HEK293T (cell line): ENCODE measurements at places on chromosomes 16 and 17.

DNA sequence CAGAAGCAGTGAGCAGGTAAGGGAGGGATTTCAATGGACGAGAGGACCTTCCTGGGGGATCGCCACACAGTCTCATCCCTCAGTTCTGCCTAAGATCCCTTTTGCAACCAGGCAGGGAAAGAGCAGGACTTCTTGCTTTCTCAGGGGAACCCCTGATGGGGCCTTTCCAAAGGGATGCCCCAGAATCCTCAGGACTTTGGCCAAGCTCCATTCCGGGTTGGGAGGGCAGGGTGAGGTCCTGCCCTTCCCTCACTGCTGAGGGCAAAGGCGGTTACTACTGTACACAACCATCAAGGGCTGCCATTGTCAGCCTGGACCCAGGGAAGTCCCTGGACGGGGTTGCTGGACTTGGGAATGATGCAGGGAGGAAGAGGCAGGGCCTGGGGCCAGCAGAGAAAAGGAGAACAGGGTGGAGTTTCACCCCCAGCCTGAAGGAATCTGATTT, 9.7 kb downstream of the PRR29 start:
- no peak for DNase-seq

DNA sequence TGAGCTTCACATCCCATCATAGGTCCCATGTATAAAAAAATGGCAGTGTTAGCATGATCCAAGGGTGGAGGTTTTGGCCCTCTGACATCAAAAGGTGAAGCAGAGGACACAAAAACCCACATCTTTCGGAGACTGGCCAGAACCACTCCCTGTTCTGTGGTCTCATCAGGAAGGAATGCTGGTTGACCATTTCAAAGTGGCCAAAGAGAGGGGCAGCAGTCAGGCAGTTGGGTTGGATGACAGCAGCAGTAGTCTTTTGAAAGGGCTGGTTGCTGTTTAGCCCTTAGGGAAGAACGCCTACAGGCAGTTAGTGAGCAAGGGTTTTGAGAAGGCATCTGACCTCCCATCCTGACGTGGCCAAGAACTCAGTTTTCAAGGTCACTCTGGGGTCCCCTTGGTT, 40.5 kb downstream of the LCMT1 start:
- DNase-seq: no peak

DNA sequence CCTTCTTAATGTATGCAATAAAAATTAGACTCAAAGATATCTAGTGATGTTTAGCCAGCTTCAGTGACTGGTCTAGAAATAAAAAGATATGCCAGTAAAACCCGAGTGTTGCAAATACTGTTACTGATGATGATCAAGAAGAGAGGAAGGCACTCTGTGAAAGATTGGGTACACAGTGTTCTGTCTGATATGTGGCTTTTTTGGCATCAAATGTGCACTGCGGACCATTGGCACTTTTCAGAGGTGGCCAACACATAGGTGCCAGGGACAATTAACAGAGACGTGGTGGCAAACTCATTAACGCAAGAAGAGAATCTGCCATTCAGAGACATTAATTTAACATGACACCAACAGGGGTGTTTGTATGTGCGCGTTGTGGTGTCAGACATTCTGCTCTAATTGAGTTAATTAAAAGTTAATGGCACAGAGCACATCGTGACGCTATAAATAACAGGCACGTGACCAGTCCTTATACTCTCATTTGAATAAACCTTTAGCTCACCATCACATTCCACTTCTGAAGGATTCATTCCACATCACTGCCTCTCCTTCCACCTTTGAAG, 549.3 kb upstream of the HSBP1 start:
- DNase-seq: no peak

GRCh38 chr17:9984768-9985167, 79.7 kb upstream of the RCVRN start:
- no peak for DNase-seq

DNA sequence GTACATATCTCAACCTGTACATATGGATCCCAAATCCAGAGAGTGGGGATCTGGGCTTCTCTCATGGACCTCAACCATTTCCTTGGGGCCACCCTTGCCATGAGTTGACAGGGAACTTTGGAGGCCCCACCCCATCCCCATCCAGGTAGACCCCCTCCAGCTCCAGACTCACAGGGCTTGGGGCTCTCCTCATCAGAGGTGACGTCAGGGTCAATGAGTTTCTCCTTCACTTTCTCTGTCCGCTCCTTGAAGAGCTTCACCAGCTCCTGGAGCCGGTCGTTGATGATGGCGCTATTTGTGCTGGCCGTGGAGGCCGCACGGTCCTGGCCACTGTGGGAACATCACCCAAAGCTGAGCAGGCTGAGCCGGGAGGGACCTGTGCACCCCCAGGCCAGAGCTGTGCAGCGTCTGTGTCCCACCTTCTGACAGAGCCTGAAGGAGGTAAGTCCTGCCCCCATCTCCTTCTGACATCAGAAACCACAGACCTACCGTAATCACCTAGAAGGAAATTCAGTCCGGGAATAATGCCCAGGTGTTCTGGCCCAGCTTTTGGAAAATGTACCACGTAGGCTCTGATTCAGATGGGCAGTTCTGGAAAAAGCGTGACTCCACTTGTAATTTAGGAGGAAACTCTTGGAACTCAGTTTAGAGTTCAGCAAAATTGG, 50.6 kb downstream of the CNGB1 start:
- DNase-seq: no peak
